ENCODE measurements at places on chromosomes 13 and 19.
A peak's percentile ranks its signal among the peaks of the same experiment; 100 is the strongest.

DNA sequence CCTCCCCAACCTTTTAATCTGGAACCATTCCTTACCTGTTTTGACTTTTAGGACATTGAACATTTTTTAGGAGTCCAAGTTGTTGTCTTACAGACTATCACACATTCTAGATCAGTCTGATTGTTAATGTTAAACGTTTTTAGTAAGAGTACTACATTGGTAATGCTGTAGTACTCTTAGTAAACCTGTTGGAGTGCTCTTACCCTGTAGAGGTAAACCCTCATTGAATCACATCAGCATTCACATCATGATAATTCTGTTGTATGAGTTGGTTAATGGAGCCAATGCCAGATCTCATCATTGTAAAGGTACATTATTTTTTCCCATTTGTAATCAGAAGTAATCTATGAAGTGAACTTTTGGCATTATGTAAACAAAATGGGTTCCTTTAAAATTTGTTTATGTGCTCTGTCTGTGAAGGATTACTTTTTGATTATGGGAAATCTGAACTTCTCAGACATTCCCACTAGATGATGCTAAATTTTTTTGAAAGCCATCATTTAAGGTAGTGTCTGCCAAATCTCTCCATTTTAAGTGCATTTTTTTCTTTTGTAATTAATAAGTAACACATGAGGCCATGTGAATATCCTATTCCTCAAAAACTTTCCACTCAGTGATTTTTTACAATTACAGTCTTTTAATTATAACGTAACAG is 55.2 kb downstream of the VWA8 start:
- DNase-seq = peak; percentile 54

GRCh38 chr19:41699968-41700323 is 8.5 kb upstream of the CEACAM5 start:
- DNase-seq = no peak

DNA sequence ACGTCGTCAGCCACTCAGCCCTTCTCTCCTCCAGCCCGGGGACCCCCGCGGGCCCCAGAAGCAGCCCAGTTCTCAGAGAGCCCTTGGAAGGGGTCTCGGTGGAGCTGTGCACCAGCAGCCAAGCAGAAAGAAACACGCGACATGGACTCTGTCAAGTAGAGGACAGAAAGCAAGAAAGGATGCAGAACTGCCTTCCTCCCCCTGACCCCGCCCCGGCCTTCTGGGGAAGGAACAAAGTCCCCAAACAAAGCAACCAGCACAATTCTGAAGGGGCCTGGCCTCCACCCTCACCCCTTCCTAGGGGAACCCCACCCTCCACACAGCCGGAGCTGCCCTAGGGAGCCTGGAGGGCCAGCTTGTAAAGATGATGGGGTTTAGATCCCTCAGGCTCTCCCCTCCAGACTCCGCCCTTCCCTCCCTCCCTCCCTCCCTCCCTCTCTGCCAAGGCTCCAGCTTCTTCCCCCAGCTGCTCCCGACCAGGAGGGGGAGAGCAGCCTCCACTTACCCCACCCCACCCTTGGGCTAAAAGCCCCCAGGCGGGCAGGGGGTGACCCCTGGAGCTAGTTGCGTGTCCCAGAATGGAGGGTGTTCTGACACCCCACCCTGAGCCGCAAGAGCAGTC is 7.8 kb downstream of the LYL1 start:
- DNase-seq = no peak

DNA sequence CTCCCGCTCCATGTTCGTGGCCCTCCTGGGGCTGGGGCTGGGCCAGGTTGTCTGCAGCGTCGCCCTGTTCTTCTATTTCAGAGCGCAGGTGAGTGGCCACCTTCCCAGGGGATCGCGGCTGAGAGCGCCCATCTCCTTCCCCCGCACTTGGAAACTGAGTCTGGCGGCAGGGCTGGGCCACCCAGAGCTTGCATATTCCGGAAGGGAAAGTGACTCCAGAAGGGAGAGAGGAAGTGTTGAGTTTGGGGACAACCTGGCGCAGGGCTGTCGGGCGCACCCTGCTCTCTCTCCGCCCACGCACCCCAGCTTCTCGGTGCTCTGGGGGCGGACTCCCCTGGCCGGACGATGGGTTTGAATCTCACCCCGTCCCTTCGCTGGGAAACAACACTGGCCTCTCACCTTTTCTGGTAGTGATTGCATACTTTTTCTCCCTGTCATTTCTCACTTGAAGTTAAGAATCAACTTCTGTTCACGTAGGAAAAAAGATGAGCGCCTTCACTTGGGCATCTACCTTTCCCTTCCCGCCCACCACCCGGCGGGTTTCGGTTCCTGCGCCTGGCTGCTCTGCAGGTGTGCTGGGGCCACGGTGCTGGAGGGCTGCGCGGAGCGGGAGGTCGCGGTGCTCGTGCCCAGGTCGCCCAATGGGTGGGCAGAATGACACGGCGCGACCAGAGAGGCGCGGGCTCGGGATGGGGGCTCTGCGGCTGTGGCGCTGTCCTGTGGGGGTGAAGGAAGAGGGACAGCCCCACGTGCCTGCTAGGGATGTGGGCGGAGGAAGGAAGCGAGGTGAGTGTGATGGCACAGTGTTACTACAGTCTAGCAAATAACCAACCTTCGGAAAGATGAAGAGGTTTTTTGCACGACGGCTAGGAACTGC is 721 bp downstream of the TNFSF11 start:
- no peak for DNase-seq

- DNase-seq = no peak
These were observed 15.9 kb downstream of the BCAM start for GRCh38 chr19:44824761-44825160.

- DNase-seq = no peak
These were observed 7.6 kb upstream of the ECH1 start for GRCh38 chr19:38838986-38839761.

- DNase-seq = no peak
These were observed 10.6 kb upstream of the MADCAM1 start for GRCh38 chr19:485583-486236.

- DNase-seq = peak; percentile 6
These were observed 19.9 kb upstream of the FBXO27 start for GRCh38 chr19:39052243-39052746.

- no peak for DNase-seq
These were observed 105.0 kb downstream of the SUCLA2 start for GRCh38 chr13:47896111-47896510.

DNA sequence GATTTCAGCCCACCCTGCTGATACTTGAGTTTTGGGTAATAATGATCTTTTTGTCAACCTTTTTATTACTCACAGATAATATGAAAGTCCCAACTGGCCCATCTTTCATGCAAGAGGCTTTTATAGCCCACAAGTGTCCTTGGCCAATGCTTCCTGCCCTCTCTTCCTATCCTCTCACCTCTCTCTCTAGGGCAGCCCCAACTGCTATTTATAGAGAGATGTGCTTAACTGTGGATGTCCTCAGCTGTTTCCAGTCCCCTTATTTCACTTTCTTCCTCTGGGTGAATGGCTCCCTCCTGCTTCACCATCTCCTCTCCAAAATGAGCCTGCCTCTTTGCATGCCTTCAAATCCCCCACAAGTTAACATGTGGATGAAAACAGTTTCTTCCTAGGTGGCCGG is 27.4 kb downstream of the ARHGEF7 start:
- DNase-seq = no peak

Data from kidney glomerular epithelial cell (primary cell).